Activated T-helper 2 cell treated with anti-CD3 and anti-CD28 coated beads, Interferon-gamma antibody, Interleukin-2, Interleukin-4, amounts not matched to agents 10 μg/mL and 5 μg/mL and 100 μg/mL, durations not matched to agents 14 hours and 24 hours and 36 hours (primary cell): ENCODE measurements at places on chromosomes 2 and 18.
A peak's percentile ranks its signal among the peaks of the same experiment; 100 is the strongest.

GRCh38 chr18:52766002-52766545 is 426.1 kb downstream of the DCC start:
- H3K36me3 ChIP-seq, result no peaks in the 10 kb centered on the region
- no peak for DNase-seq
- H3K4me1 ChIP-seq, result no peaks in the 10 kb centered on the region
- no peaks in the 10 kb centered on the region for H3K27me3 ChIP-seq

DNA sequence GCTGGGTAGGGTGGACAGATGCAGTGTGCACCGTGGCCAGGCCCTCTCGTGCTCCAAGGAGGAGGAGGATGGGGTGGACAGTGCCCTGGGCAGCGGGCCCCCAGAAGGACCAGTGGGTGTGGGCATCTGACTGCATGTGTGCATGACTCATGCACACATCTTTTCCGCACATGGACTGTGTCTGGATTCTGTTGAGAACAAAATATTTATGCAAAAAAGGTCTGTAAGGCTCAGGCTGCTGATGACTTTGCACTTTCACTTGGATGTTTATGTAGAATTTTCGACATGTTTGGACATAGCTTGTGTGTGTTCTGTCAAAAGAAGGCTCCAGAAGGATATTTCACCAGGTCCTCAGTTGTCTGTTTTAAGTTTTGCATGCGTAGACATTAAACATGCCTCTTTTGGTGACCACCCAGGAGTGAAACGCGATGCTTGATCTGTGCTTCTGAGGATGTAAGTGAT is 45.6 kb downstream of the MTCL1 start:
- no peak overlapping the region for H3K4me3 ChIP-seq
- no peak for DNase-seq
- H3K27ac ChIP-seq, result no peak overlapping the region
- peaks cover 18% of the 10 kb centered on the region for H3K4me1 ChIP-seq
- peaks cover 4% of the 10 kb centered on the region for H3K27me3 ChIP-seq
- no peaks in the 10 kb centered on the region for H3K36me3 ChIP-seq

- no peak overlapping the region for H3K4me3 ChIP-seq
- DNase-seq, result no peak
- peaks cover 3% of the 10 kb centered on the region for H3K4me1 ChIP-seq
- H3K36me3 ChIP-seq, result peaks cover 20% of the 10 kb centered on the region
Observed at GRCh38 chr2:3317871-3318590, 59.6 kb downstream of the EIPR1 start.

DNA sequence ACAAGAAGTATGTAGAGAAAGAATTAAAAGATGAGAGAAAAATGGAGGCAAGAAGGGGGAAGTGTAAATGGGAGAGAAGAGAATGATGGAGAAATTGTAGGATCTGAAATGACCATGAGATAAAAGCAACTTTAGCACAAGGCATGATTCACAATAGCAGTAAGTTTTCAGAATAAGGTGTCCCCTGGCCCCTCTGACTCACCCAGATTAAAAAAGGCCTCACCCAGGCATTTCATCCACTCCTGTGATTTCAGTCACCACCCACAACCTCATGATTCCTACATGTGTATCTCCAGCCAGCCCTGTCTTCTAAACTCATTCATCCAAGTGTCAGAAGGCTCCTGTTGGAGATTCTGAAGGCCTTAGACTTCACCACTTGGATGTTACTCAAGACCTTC is 56.6 kb downstream of the SP100 start:
- H3K4me1 ChIP-seq, result peaks cover 44% of the 10 kb centered on the region
- peak overlapping the region; percentile 10 for H3K4me3 ChIP-seq
- no peak for DNase-seq
- H3K27ac ChIP-seq, result peak overlapping the region; percentile 91
- peaks cover 83% of the 10 kb centered on the region for H3K36me3 ChIP-seq
